ENCODE measurements at places on chromosomes 16 and 17.

DNA sequence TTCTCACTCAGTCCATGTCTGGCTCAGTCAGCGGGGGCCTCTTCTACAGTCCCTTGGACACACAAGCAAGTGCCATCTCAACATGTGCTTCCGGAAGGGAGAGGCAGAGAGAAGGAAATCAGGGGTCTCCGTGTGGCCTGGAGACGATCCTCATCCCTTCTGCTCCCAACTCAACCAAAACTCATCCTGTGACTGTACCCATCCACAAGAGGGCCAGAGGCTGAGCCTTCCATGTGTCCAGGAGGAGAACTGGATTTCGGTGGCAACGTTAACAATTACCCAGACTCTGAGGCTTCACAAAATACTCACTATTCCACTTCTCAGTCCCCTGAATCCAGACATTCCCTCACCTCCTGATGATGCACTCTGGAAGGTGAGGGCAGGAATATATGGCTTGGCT, 7.8 kb upstream of the ALOX12B start:
- no peak for DNase-seq

- DNase-seq: no peak
These were observed 36.7 kb upstream of the NDRG4 start for GRCh38 chr16:58462997-58463941.

- DNase-seq: no peak
These were observed 110.2 kb upstream of the CACNG5 start for GRCh38 chr17:66724581-66725341.

DNA sequence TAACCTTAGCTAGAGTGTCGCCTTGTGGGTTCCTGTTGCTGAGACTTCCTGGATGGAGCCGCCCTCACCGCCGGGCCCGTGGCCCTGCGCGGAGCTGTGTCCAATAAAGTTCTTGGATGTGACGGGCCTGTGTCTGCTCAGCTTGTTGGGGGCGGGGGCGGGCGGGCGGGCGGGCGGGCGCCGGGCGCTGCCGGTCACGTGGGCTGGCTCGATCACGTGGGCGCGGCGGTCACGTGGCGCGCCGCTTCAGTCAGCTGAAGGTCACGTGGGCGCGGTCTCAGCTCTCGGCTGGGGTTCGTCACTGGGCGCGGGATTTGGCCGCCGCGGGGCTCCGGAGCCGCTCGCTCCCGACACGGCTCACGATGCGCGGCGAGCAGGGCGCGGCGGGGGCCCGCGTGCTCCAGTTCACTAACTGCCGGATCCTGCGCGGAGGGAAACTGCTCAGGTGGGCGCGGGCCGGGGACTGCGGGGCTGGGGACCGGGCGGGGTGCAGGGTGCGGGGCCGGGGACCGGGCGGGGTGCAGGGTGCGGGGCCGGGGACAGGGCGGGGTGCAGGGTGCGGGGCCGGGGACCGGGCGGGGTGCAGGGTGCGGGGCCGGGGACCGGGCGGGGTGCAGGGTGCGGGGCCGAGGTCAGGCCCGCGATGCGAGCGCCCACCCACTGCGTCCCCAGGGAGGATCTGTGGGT, at the start of gene AMDHD2:
AMDHD2 (plus strand) TSS at position 275 of the 687 bp plus-strand sequence; CDS start at position 363, 88 bp downstream.
- DNase-seq: peak; percentile 83

GRCh38 chr17:49843774-49844350, 4.0 kb downstream of the TAC4 start:
- no peak for DNase-seq

DNA sequence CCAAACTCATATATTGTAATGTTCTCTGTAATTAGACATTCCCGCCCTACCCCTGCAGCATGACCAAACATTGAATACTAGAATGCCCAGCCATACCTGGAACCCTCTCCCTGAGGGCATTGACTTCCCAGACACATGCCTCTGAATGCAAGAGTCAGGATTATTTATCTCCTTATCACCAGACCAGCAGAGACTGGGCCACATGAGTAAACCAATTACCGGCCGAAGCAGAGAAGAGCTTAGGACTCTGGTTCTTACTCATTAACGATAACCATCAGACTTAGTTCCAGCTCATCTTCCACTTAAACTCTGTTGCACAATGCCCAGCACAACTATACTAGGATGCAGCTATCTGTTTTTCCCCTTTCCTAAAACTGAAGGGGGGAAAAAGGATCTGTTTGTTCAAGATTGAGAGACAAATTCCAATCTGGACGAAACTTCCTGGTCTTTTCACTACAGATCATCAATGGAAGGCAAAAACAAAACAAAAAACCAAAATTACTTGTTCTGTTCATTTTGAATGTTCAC, 88.2 kb upstream of the CORO6 start:
- DNase-seq: no peak

- no peak for DNase-seq
These were observed 172.9 kb downstream of the PMP22 start for GRCh38 chr17:15092261-15092660.

DNA sequence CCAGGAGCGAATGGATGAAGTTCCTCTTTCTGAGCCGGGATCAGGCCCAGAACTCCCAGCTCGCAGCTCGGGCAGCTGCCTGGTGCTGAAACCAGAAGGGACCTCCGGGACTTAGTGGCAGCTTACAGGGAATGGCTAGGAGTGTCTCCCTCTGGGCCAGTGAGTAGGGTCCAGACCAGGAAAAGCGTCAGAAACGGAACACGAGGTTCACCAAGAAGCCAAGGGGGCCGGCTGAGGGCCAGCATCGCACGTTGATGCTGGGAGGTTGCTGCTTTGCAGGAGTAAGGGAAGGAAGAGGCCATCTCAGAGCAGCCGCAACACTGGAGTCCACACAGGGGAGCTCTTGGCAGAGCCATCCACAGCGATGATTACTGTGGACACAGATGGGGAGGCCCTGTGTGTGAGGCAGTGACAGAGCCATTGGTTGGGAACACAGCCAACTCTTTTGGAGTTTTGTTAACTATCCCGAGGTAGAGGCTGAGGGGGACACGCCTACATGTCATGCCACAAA, 74.0 kb upstream of the CREBBP start:
- DNase-seq: no peak

DNA sequence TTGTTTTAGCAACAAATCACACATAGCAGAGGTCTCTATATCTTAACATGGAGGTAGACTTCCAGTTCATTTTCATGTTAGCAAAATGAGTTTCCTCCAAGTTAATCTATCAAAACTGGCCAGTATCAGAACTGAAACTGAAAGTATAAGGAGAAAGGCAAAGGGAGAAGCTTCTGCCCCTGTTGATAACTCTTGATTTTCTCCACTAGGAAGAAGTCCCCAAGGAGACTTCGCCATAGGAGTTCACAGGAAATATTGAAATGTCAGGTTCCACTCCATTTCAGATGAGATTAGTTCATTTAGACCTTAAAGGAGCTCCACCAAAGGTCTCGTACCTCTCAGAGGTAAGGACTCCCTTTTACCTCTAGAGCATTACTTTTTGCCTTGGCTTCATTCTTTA, 1.2 kb upstream of the OGFOD3 start:
- no peak for DNase-seq

Data from stimulated activated CD4-positive, alpha-beta T cell treated with anti-CD3 and anti-CD28 coated beads, Interleukin-12 subunit alpha, Interleukin-12 subunit beta, amount 100 ng/mL, for 24 hours (primary cell).